ENCODE measurements at places on chromosomes 4 and X.
A peak's percentile ranks its signal among the peaks of the same experiment; 100 is the strongest.

- DNase-seq: no peak
Measured at GRCh38 chr4:804804-805203, 21.1 kb downstream of the CPLX1 start.

DNA sequence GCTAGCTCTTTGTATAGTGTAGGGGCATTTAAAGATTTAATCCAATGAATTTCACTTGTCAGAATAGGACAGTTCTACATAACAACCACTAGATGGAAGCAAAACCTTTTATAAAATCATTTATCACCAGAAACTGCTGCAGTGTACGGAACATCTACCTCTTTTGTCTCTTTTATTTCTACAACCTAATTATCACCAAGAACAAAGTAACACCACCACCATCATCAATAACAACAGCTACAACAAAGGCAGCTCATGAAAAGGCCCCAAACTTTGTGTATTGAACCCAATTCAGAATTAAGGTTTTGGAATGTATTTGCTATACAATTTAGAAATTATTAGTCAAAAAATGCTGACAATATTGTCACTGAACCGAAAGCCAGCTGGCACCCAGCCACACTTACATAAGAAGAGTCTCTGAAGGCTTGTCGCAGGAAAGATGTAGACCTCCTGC, 260.9 kb upstream of the RPS6KA3 start:
- peak; percentile 11 for DNase-seq

GRCh38 chr4:85084371-85085094, 118.0 kb upstream of the WDFY3 start:
- DNase-seq: peak; percentile 18

DNA sequence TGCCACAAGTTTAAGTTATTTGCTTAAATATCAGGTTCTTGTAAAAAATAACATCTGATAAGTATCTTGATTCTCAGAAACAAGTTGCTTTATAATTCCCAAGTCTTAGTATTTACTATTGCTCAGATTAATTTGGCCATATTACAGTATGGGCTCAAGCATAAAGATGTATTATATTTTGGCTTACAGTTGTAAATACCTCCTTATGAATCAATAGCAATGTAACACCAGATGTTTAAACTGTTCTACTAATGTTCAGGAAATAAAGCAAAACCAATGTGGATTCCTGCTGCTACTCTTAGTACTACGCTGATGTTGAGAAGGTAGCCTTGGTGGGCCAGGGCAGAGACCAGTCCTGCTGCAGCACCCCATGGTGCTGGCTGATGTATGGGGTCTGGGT, 102.7 kb downstream of the MGST2 start:
- no peak for DNase-seq

DNA sequence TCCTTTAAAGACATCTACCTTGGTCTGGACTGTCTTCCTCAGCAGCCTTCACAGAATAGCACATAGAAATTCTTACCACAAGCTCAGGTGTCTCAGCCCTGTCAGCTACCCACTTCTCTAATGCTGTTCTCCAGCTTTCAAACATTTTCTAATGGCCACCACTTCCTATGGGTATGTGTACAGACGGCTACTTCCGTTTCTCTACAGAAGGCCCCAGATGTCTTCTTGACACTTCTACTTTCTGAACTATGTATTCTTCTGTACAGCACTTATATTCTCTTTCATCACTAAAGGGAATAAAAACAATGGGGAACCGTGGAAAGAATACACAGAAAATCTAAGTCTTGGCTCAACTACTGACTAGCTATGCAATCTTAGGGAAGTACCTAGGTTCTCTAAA, 13.3 kb downstream of the OPHN1 start:
- no peak for DNase-seq

- DNase-seq: no peak
Measured at GRCh38 chr4:120798570-120798969, 124.0 kb downstream of the PRDM5 start.

- DNase-seq: no peak
Measured at GRCh38 chr4:113446019-113446418, 315.5 kb downstream of the CAMK2D start.

DNA sequence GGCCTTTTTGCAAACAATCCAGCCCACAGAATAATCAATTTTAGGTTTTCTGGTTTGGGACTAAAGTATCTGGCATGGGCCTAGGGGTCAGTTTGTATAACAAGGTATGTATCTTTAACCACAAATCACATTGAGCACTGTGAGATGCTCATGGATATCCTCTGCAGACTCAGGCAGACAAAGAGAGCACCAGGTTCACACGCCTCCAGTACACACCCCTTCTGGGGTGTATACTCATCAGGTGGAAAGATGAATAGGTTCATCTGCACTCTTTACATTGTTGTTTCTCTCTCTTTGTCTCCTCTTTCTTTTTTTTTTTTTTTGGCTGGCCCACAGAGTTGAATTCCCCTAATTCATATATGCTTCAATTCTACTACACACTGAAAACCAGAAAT, 21.1 kb downstream of the TEC start:
- no peak for DNase-seq

DNA sequence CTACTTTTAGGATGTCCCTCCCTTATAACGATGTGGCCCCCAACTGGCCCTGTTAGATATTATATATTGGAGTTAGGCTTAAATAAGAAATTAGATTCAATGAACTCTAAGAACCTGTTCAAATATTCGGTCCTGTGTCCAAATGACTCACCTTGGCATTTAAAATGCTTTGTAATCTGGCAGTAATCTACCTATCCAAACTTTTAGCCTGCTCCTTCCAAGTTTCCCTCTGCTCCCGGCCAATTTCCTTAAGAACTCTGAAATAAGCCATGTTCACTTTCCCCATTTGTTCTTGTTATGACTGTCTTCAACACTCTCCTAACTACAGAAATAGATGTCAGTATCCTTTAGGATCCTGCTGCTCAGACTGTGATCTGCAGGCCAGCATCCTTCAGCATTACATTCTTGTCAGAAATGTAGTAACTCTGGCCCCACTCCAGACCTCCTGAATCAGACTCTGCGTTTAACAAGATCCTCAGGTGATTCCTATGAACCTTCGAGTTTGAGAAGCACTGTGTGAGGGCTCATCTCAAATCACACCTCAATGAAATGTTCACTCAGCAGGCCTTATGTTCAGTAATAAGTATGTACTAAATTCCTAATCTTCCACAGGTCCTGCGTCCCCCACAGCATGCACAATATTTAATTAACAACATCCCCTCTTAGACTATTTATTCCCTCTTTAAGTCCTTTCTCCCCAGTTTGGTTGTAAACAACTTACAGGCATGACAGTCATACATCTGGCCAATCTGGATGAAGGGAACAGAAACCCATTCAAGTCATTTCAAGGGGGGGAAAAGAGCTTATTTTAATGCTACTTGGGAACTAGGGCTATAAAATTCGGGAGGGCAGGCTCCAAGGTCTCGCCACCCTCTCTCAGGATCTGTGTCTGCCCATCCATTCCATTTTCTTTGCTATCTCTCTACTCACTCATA, 3.0 kb downstream of the ATP8A1 start:
- no peak for DNase-seq

GRCh38 chr4:169604131-169604900, 8.1 kb downstream of the NEK1 start:
- no peak for DNase-seq

DNA sequence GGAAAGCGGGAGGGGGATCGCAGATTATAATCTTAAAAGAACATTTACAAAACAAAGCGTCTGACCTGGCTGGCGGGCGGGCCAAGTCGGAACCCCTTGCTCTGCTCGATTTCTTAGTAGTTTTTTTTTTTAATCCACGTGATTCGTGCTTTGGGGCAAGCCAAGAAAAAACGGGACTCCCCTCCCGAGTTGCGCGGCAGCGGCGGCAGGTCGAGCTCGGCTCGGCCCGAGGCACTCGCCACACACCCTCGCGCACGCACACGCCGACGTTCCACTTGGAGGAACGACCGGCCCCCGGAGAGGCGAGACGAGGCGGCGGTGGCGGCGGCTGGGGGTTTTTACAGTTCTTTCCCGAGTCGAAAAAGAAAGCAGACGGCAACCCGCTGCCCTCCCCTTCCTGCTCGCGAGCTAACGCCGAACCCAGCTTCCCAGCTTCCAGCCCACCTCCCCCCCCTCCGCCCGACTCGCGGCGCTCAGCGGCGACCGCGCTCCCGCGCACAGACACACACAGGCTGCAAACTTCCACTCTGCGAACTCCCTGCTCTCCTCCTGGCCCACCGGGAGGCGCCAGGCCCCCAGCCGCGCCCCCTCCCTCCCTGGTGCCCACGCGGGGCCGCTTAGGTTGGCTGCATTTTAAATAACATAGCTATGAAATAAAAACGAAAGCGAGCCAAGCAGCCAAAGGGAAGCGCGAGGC, 1.2 kb downstream of the BCOR start:
- DNase-seq: peak; percentile 63

DNA sequence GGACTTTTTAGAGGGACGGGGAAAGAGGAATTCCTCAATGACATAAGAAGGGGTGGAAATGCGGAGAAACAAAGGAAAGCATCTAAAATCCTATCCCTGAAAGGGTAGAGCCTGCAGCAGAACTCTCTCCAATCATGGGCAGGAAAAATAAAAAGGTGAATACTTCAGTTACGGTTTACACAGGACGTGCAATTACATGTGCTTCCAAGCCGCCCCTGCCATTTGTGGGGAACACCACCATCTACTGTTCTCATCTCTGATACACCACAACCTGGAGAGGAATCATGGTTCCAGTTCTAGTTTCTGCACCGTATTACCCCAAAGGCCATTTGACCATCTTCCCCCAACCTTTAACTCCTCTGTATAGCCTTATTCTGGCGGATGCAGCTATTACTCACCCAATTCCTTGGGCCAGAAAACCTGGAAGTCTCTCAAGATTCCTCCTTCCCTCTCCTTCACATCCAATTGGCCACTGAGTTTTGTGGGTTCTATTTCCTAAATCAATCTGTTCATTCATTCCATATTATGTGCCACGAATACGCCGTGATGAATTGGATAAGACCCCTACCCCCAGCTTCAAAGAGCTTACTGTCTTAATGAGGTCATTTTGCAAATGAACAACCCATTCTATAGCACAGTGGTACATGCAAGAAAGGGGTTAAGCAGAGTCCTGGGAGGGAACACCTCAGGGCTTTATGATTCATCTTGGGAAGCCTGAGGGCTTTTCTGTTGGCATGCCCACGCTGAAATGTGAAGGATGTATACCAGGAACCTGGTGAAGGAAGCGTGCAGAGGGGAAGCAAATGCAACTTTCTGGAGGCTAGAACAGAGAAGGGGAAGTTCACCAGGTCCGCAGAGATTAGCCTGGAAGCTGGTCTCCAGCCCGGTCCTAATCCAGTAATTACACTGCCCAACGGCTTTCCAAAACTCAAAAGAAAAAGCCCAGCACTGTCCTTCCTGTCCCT, 1.4 kb upstream of the MSL3 start:
- DNase-seq: peak; percentile 19

- no peak for DNase-seq
Measured at GRCh38 chr4:137949746-137950145, 292.4 kb downstream of the SLC7A11 start.

DNA sequence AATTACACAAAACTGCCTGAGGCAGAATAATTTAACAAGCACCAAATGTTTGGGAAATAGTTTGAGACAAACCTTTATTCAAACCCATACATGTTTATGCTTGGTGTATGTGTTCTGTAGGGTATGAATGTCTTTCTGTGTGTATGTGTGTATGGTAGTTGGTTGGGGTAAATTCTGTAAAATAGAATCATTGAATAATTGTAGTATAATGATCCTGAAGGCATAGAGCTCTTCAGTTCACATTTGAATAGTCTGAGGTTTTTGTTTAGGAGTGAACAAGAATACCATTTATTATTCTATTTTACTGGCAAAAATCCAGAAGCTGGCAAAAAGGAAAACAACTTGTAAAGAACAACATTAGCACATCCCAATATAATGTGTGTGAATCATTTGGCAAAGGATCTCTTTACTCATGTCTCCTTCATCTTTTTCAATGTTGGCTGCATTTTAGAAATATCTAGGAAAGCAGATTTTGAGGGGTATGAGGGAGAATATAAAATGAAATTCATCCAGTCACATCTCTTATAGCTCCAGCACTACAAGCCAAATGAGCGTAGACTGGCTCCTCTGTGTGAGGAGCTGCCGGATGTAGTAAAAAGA, 360.0 kb downstream of the CHIC1 start:
- DNase-seq: no peak

GRCh38 chr4:30443289-30443688, 276.9 kb upstream of the PCDH7 start:
- DNase-seq: no peak

- peak; percentile 3 for DNase-seq
Measured at GRCh38 chr4:73311428-73311827, 52.8 kb upstream of the ANKRD17 start.

DNA sequence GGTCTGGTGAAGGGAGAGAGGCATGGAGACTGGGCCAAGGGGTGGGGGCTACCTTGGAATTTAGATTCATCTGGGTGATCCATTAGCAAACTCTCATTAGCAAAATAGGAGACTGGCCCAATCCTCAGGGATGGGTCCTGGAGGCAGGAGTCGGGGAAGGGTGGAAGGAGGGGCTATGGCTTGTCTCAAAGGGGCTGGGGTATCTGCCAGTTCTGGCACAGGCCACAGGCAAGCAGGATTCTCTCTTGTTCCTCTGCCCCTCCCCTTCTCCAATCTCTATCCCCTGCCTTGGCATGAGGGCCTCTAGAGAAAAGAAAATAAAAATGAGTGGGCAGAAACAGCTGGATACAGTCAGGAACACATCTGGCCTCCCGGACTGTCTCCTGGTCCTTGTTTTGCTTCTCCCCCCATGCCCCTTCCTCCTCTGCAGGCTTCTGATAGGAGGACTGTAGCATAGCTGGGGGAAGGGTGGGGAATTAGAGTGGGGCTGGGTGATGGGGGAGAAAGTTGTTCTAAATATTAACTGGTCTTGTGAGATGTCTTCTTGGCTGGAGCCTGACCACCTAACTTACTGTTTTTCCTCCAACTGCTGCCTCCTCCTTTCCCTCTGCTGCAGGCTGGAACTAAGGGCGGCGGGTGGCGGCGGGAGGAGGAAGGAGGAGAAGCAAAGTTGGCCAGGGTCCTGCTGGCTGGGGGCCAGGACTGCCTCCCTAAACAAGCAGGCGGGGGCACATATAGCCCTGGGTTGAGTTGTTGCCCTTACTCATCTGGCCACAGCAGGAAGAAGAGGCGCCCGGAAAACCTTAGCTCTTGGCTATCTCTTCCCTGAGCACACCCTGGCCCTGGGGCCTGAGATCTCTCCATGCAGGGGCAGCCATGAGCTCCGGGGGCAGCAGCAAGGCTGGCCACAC, 53.3 kb upstream of the LAS1L start:
- DNase-seq: no peak

- DNase-seq: no peak
Measured at GRCh38 chr4:55637272-55637820, 1.2 kb upstream of the NMU start.

DNA sequence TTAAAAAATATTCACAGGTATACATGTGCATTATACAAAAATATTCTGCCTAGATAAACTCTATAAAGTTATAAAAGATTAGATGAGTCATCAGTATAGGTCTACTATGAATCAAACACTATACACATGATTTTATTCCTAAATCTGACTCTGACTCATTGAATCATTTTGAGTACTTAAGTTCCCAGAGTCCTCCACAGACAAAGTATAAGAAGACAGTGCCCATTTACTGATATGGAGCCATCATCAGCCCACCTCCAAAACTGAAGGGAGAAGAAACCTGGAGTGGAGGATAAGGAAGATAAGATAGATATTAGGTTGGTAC, 28.7 kb upstream of the ANTXR2 start:
- DNase-seq: no peak

Data from GM20000 (cell line).